ENCODE measurements at places on chromosomes 7 and 10.

DNA sequence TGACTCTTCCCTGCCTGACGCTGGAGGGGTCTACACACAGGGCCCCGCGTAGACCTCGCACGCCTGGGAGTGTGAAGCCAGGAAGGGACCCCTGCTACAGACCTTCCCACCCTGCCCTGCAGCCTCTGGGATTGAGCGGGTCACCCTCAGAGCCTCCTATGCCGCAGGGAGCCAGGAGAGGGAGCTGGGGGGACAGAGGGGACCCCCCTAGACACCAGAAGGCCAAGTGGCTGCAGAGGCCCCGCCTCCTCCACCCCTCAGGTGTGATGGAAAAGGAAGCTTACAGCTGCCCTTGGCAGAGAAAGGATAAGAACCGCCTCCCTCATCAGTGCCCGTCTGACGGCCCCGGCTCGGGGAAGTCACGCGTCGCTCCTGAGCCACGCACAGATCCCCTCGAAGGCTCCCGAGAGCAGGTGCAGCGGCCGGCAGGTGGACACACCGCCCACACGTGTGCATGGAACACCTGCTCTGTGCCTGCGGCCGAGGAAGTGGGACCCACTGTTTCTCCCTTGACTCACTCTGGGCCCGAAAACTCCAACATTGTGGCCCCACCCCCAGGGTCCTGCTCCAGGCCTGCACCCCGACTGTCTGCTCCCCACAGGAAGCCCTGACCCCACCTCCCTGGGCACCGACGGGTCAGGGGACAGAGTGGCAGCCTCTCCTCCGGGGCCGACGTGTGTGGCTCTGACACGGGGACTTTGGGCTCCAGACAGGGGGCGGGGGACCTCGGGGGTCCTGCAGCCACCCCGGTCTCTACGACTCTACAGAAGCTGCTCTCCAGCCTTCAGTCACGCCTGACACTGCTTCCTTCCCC is 73.3 kb downstream of the MICALL2 start:
- no peak for DNase-seq

- DNase-seq = no peak
Measured at GRCh38 chr7:103912891-103913605, 76.4 kb downstream of the RELN start.

DNA sequence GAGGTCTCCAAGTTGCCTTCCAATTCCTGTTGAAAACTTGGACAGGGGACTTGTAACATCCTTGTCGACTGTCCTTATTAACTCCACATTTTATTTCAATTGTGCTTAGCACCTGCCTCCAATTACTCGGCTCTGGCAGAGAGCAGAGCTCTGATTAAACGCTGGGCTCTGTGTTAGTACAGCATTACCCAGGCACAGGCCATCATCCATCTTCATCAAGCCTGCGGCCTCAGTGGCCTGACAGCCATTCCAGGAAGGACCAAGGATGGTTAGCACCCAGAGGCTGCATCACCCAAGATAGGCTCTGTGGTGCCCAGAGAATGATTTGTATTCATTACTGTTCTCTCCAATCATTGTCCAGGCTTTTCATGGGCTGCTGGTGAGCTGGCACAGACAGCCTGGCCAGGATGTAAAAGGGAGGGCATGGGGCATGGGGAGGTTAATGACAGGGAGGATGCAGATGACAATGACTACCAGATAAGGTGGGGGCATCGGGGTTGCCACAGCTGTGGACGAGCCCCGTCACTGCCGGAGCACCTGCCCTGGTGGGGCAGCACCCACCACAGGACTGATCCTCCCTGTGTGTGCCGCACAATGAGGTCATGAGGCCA is 123.3 kb downstream of the PTPN20 start:
- DNase-seq = no peak

- no peak for DNase-seq
Measured at GRCh38 chr7:137953665-137954470, 48.0 kb downstream of the CREB3L2 start.

- DNase-seq = no peak
Measured at GRCh38 chr7:13179011-13179582, 491.7 kb downstream of the ARL4A start.

DNA sequence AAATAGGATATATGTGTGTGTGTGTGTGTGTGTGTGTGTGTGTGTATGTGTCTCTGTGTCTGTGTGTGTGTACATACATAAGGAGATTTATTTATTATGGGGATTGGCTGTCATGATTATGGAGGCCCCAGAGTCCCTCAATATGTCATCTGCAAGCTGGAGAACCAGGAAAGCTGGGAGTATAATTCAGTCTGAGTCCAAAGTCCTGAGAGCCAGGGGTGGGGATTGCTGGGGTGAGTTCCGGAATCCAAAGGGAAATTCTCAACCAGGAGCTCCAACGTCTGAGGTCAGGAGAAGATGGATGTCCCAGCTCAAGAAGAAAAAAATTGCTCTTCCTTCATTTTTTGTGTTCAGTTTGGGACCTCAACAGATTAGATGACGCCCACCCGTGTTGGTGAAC is 50.7 kb upstream of the PLPP4 start:
- DNase-seq = no peak

DNA sequence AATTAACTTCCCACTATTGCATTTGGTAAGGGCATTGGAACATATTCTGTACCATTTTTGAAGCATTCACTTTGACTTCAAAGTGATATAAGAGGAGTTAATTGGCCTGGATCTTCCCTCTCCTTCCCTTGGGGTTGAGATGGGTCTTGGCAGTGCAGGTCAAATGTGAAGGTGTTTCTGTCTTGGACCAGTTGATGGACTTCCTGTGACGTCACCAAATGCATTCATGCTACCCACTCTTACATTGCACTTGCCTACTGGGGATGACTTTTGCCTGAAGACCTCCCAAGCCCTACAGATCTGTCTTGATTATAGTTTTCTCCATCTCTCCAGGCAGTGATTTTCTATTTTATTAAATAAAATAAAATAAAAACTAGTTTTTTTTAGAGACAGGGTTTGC is 221.5 kb downstream of the BUB3 start:
- no peak for DNase-seq

- no peak for DNase-seq
Measured at GRCh38 chr7:70492625-70493024, 639.3 kb upstream of the GALNT17 start.

DNA sequence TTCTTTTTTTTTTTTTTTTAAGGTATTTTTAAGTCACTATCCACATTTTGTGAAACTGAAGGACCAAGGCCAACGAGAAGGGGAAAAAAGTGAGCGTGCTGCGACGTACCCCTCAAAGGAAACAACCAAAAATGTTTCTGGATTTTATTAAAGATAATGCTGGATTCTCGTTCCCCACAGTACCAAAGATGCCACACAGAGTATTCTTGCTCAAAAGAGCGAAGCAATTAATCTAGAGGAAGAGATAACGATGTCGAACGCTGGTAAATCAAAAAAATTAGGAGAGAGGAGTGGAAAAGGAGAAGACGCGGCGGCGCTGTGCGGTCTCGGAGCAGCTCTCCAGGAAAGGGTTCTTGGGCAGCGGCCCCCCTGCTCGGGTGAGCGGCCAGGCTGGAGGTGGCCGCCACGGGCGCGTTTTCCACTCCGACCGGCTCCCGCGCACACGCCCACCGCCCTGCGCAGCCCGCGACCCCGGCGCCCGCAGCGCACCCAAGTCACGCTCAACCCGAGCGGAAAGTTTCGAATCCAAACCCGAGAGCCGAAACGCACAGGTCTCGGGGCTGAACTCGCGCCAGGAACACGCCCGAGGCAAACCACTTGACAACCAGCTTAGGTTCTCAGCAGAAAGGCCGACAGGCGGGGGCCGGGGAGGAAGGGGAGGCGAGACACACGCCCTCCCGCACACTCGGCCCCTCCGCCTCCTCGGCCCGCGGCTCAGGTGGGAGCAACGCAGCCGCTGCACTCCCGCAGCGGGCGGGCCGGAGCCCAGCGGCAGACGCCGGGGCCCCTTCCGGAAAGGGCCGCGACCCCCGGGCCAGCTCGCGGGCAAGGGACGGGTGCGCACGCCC is 989 bp downstream of the SRPK2 start:
- no peak for DNase-seq

GRCh38 chr10:11910102-11910501 is 86.9 kb downstream of the PROSER2 start:
- no peak for DNase-seq

GRCh38 chr10:73969224-73969841 is 28.6 kb upstream of the VCL start:
- DNase-seq = no peak
